ENCODE measurements at places on chromosomes 2 and 18. TPM values are rescaled to one million over a fixed set of nuclear protein-coding genes. Genes with fewer than 3 reads are reported as not detected.

GRCh38 chr2:174764280-174765255, at the start of gene CHRNA1:
Gene CHRNA1 (minus strand): TSS chr2:174764472. CDS start chr2:174764394, 78 bp downstream.
- no peaks in the 10 kb centered on the region for H3K36me3 ChIP-seq
- H3K4me1 ChIP-seq, result no peaks in the 10 kb centered on the region
- peak within 1 kb of the TSS; percentile 21 for H3K27ac ChIP-seq
- DNase-seq, result no peak
- no peak within 1 kb of the TSS for H3K4me3 ChIP-seq
- no peaks in the 10 kb centered on the region for H3K27me3 ChIP-seq

DNA sequence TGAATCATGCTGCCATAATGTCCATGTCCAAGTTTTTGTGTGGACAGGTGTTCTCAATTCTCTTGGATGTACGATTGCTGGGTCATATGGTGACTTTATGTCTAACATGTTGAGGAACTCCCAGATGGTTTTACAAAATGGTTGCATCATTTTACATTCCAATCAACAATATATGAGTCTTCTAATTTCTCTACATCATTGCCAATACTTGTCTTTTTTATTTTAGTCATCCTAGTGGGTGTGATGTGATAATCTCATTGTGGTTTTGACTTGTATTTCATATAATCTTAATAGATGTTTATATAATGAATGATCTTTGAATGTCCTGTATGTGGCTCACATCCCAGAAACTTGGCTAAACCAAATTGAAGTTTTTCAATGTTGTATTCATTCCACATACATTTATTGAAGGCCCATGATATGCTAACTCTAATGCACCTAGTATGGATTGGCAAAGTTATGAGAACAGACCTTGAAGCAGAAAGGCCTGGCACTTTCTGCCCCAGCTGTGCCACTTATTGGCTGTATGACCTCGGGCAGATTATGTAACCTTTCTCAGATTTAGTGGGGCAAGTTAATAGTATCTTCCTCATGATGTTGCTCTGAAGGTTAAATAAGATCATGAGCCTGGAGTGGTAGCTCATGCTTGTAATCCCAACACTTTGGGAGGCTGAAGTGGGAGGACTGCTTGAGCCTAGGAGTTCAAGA, 205.4 kb downstream of the RAB3GAP1 start:
- no peak overlapping the region for H3K4me3 ChIP-seq
- H3K27ac ChIP-seq, result no peak overlapping the region
- H3K4me1 ChIP-seq, result no peaks in the 10 kb centered on the region
- no peaks in the 10 kb centered on the region for H3K36me3 ChIP-seq
- H3K27me3 ChIP-seq, result no peaks in the 10 kb centered on the region
- no peak for DNase-seq

GRCh38 chr2:180655842-180656454, 324.5 kb upstream of the UBE2E3 start:
- H3K4me1 ChIP-seq, result no peaks in the 10 kb centered on the region
- DNase-seq, result no peak
- no peaks in the 10 kb centered on the region for H3K36me3 ChIP-seq
- no peak overlapping the region for H3K4me3 ChIP-seq

- no peaks in the 10 kb centered on the region for H3K4me1 ChIP-seq
- H3K27me3 ChIP-seq, result peaks cover 6% of the 10 kb centered on the region
- no peak for DNase-seq
Observed at GRCh38 chr18:51342815-51343214, 145.3 kb upstream of the MEX3C start.

GRCh38 chr18:23353459-23353858, 99.6 kb upstream of the RIOK3 start:
- H3K4me1 ChIP-seq, result no peaks in the 10 kb centered on the region
- H3K27ac ChIP-seq, result no peak overlapping the region
- DNase-seq, result no peak

DNA sequence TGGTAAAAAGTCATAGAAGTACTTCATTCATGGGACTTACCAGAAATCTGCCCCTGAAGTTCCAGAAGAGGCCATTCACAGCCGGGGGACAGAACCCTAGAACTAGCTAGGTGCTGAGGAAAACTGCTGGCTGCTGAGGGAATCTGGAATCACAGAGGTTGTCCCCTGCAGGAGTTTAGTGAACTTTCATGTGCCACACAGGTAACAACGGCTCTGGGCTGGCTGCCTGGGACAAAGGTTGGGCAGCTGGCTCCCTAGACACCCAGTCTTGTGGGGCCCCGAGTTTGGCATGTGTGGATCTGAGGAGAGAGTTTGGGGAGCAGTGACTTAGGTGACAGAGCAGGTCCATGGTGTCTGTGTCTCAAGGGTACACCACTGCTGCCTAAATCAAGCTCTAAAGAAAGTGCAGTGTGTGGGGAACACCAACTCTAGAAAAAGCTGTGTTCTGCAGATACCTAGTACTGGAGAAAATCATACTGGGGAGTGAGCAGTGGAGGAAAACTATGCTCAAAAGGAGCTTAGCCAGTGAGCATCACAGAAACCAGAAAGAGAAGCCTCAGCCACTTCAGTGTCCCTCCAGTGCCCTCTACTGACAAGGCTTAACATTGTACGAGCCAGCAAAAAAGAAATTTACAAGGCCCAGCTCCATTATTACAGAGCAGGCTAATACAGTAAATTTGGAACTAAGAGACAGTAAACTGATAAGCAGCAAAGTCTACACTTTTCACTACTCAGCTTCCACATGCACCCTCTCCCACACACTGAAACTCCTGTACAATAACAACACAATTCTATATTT, 15.2 kb downstream of the GALNT3 start:
- peak overlapping the region; percentile 56 for H3K4me3 ChIP-seq
- H3K27me3 ChIP-seq, result peaks cover 5% of the 10 kb centered on the region
- peaks cover 13% of the 10 kb centered on the region for H3K4me1 ChIP-seq
- H3K36me3 ChIP-seq, result no peaks in the 10 kb centered on the region

- no peaks in the 10 kb centered on the region for H3K27me3 ChIP-seq
- H3K4me3 ChIP-seq, result no peak overlapping the region
- no peak for DNase-seq
- no peaks in the 10 kb centered on the region for H3K4me1 ChIP-seq
Observed at GRCh38 chr18:14970027-14970426, 222.1 kb downstream of the ANKRD30B start.

DNA sequence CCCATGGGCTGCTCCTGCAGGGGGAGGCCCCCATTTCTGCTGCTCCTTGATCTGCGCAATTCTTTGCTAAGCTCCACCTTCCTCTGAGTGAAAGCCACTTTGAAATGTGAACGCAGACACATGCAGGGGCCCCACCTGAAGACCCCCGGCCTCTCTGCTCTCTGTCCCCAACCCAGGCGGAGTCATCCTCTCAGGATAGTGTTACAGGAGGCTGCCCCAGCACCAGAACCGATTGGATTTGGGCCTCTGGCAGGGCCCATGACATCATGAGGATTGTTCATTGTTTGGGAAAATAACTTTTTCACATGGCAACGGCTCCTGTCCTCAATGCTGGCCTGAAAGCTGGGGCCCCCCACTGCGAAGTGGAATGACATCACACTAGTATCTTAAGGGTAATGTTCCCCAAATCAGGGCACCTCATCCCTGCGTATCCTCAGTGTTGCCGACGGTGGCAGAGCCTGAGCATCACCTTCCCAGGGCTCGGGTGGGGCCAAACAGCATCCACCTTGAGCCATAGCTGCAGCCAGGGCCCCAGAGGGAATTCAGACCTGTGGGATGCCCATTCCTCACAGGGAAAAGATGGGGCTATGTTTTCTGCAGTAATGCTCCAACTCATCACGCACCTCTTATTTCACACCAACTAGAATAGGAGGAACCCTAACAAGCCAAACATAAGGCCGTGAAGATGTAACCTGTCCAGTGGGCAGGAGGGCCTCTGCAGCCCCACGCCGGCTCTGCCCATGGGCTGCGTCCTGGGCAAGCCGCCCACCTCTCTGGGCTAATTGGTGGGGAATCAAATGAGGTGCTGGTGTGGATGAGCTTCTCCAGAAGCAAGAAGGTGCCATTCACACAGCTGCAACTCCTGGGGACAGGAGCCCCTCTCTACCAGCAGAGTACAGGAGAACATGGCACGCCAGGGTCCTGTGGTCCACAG, 2.7 kb upstream of the ERFE start:
- H3K27me3 ChIP-seq, result peaks cover 20% of the 10 kb centered on the region
- no peak overlapping the region for H3K27ac ChIP-seq
- H3K4me1 ChIP-seq, result no peaks in the 10 kb centered on the region
- no peak overlapping the region for H3K4me3 ChIP-seq
- no peaks in the 10 kb centered on the region for H3K36me3 ChIP-seq

- DNase-seq, result no peak
- no peak overlapping the region for H3K4me3 ChIP-seq
- no peaks in the 10 kb centered on the region for H3K27me3 ChIP-seq
- H3K36me3 ChIP-seq, result no peaks in the 10 kb centered on the region
- no peak overlapping the region for H3K27ac ChIP-seq
Observed at GRCh38 chr2:110747522-110748488, 15.4 kb downstream of the ACOXL start.

- no peak overlapping the region for H3K27ac ChIP-seq
- H3K4me1 ChIP-seq, result no peaks in the 10 kb centered on the region
- H3K27me3 ChIP-seq, result no peaks in the 10 kb centered on the region
- no peak overlapping the region for H3K4me3 ChIP-seq
- peak; percentile 21 for DNase-seq
Observed at GRCh38 chr2:8332646-8333045, 349.2 kb upstream of the ID2 start.

GRCh38 chr2:204279819-204280218, 265.5 kb upstream of the PARD3B start:
- H3K4me1 ChIP-seq, result peaks cover 27% of the 10 kb centered on the region
- peaks cover 31% of the 10 kb centered on the region for H3K27me3 ChIP-seq
- H3K4me3 ChIP-seq, result no peak overlapping the region
- no peaks in the 10 kb centered on the region for H3K36me3 ChIP-seq
- H3K27ac ChIP-seq, result no peak overlapping the region

DNA sequence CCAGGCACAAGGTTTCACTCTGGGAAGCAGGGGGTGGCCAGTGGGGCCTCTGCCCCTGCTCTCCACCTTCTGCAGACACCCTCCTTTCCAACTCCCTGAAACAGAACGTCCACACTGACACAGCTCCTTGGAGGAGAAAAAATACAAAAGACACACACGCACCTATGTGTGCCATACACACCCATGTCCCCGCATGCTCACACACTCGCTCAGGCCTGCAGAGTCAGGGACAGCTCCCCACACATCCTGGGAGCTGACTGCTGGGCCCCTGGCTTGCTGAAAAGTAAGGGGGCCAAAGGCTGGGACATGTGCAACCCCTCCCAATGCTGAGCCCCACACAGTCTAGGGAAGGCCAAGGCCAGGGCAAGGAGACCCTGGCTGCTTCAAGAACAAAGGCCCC, 200.5 kb downstream of the TNS1 start:
- H3K4me1 ChIP-seq, result no peaks in the 10 kb centered on the region
- H3K36me3 ChIP-seq, result no peaks in the 10 kb centered on the region
- H3K27me3 ChIP-seq, result no peaks in the 10 kb centered on the region
- H3K27ac ChIP-seq, result no peak overlapping the region

DNA sequence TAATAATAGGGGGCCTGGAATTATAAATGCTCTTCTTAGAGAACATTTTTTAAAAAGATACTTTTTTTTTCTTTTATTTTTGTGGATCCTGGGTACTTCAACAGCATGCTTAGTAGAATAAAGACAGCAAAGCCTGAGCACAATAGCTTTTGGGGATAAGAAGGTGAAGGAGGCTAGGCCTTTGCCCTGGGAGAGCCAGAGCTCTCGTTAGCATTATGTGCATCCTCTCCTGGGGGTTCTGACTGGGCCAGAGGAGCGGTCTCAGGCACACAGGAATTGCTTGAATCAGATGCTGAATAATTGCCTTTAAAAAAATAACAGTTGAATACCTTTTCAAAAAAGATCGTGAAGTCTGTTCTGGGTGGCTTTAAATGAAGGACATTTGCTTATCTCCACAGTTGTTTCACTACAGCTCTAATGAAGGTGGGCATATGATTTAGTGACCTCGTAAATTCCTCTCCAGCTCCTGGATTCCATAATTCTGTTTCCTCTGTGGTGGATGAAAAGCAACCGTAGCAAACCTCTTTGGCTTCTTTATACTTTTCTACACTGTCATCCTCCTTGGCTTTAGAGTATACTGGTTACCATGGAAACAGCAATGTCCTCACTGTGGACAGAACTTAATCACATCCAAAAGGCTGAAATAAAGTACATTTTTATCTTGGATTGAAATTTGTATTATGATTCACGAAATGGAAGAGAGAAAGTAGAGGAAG, 133.8 kb downstream of the MAIP1 start:
- no peak for DNase-seq
- H3K27ac ChIP-seq, result no peak overlapping the region
- no peaks in the 10 kb centered on the region for H3K36me3 ChIP-seq
- peaks cover 26% of the 10 kb centered on the region for H3K4me1 ChIP-seq

GRCh38 chr18:40867459-40867858, 1087.6 kb upstream of the PIK3C3 start:
- no peak overlapping the region for H3K4me3 ChIP-seq
- no peak overlapping the region for H3K27ac ChIP-seq
- H3K4me1 ChIP-seq, result no peaks in the 10 kb centered on the region
- no peaks in the 10 kb centered on the region for H3K36me3 ChIP-seq

- H3K4me1 ChIP-seq, result no peaks in the 10 kb centered on the region
- H3K4me3 ChIP-seq, result no peak overlapping the region
- no peaks in the 10 kb centered on the region for H3K27me3 ChIP-seq
- H3K27ac ChIP-seq, result no peak overlapping the region
Observed at GRCh38 chr2:111184725-111185310, 64.1 kb downstream of the BCL2L11 start.

- no peaks in the 10 kb centered on the region for H3K4me1 ChIP-seq
- H3K4me3 ChIP-seq, result no peak overlapping the region
- H3K36me3 ChIP-seq, result no peaks in the 10 kb centered on the region
- no peak overlapping the region for H3K27ac ChIP-seq
- DNase-seq, result peak; percentile 56
Observed at GRCh38 chr2:181750305-181750704, 70.0 kb upstream of the NEUROD1 start.

ESPNL gene
- 0.86 TPM for total RNA-seq

RBM45 gene
- total RNA-seq, result 14.9 TPM

PPP4R3B gene
- total RNA-seq, result 50.9 TPM

GKN1 gene
- not detected for total RNA-seq

CSRNP3 gene
- total RNA-seq, result 8.5 TPM

SLC39A6 gene
- total RNA-seq, result 33.2 TPM

SULT1C2 gene
- total RNA-seq, result 0.62 TPM

CCL20 gene
- total RNA-seq, result not detected

Measured in endodermal cell (in vitro differentiated cells).